Activated CD8-positive, alpha-beta T cell treated with anti-CD3 and anti-CD28 coated beads for 36 hours (primary cell): ENCODE measurements at places on chromosomes 13 and 19. TPM values are rescaled to one million over a fixed set of nuclear protein-coding genes. Genes with fewer than 3 reads are reported as not detected.

Gene KIRREL2
- total RNA-seq: 1.4 TPM

Gene SYNGR4
- total RNA-seq: not detected

Gene PSG5
- total RNA-seq: not detected

Gene NCR1
- 0.68 TPM for total RNA-seq

Gene LYPD5
- 0.51 TPM for total RNA-seq

Gene CCDC122
- 2.1 TPM for total RNA-seq

DNA sequence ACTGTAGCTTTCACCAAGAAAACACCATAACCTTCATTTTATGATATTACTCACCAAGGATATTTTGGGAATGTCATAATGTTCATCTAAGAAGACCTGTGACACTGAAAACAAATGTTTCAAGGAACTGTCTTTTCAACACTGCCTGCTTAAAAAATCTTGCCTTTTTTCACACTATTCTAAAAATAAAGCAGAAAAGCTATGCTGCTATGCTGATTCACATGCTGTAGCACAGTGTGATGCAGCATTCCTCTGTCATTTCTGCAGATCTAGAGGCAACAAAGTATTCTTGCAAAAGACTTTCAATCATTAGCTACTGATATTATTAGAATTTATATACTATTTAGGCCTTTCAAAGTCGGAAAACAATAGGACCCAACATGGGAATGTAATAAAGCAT lies 525.7 kb downstream of the UQCRFS1 start:
- H3K36me3 ChIP-seq: no peaks in the 10 kb centered on the region
- peaks cover 3% of the 10 kb centered on the region for H3K4me1 ChIP-seq
- no peak for DNase-seq
- H3K4me3 ChIP-seq: no peak overlapping the region
- H3K27ac ChIP-seq: no peak overlapping the region
- peaks cover 3% of the 10 kb centered on the region for H3K27me3 ChIP-seq

DNA sequence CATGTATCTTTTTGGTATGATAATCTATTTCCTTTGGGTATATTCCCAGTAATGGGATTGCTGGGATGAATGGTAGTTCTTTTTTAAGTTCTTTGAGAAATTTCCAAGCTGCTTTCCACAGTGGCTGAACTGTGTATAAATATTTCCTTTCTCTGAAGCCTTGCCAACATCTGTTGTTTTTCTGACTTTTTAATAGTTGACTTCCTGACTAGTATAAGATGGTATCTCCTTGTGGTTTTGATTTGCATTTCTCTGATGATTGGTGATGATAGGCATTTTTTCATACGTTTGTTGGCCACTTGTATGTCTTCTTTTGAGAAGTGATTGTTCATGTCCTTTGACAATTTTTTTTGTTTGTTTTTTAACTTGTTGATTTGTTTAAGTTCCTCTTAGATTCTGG lies 61.6 kb upstream of the PCDH17 start:
- H3K27ac ChIP-seq: no peak overlapping the region
- H3K27me3 ChIP-seq: no peaks in the 10 kb centered on the region
- H3K36me3 ChIP-seq: no peaks in the 10 kb centered on the region
- H3K4me3 ChIP-seq: no peak overlapping the region
- no peaks in the 10 kb centered on the region for H3K4me1 ChIP-seq
- no peak for DNase-seq

DNA sequence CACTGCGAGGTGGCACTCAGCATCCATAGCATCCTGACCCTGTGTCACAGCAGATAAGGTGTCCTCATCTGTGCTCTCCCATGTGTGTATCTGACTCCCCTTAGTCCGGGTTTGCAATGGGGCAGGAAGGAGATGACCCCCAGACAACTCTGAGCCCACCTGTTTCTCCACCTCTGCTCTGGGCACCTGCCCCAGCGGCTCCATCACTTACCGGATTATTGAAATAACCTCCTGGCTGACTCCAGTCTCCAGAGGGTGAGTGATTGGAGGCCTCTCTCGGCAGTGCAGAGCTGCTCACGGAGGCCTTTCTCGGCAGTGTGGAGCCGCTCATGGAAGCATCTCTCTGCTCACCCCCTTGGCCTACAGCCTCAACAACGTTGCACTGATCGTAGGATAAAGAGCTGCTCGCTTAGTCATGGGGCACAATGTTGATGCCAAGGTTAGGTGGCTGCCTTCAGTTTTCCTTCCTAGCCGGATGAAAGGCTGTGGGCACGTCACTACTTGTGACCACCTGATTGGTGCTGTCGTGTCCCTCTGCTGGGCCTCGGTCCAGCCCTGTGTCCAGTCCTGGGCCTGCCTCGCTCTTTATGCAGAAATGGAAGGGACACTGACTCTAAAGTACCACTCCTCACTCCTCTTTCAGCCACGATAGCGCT lies 67.6 kb downstream of the TEX29 start:
- no peak overlapping the region for H3K4me3 ChIP-seq
- no peak overlapping the region for H3K27ac ChIP-seq
- H3K36me3 ChIP-seq: no peaks in the 10 kb centered on the region

DNA sequence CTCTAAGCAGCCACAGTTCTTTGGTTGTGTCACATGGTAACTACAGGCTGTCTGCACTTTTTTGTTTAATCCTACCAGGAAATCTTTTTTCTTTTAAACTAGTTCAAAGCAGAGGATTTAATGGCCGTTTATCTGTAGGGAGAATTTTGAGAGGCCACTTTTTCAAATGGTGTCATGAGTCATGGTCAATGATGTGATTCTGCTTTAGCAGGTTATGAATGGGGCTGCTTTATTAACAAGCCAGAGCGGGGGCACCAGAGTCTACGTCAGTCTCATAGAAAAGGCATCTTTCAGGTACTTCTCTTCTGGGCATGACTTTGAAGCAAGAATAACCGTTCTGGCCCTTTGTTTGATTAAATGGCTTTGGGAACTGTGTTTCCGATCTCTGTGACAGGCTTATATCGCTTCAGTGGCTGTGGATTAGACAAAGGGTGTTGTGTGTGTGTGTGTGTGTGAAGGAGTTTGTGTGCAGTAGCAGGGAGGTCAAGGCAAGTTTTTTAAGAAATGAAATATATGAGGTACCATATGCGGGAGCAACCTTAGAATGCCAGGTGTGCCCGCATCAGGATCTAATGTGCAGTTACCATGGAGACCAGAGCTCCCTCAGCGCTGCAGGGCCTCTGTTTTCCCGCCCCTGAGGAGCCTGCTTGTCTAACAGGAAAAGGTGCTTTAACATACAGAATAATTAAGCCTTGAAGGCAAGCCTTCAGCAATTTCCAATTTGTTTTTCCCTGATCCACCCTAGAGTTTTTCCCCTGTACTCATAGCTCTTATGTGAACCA lies 120.5 kb downstream of the KATNAL1 start:
- no peak for DNase-seq
- peaks cover 2% of the 10 kb centered on the region for H3K36me3 ChIP-seq
- H3K4me3 ChIP-seq: no peak overlapping the region
- no peaks in the 10 kb centered on the region for H3K27me3 ChIP-seq
- peaks cover 5% of the 10 kb centered on the region for H3K4me1 ChIP-seq

GRCh38 chr13:39397896-39398265 lies 205.1 kb downstream of the LHFPL6 start:
- H3K27ac ChIP-seq: no peak overlapping the region
- H3K4me3 ChIP-seq: no peak overlapping the region
- DNase-seq: no peak
- no peaks in the 10 kb centered on the region for H3K4me1 ChIP-seq
- H3K27me3 ChIP-seq: peaks cover 2% of the 10 kb centered on the region

DNA sequence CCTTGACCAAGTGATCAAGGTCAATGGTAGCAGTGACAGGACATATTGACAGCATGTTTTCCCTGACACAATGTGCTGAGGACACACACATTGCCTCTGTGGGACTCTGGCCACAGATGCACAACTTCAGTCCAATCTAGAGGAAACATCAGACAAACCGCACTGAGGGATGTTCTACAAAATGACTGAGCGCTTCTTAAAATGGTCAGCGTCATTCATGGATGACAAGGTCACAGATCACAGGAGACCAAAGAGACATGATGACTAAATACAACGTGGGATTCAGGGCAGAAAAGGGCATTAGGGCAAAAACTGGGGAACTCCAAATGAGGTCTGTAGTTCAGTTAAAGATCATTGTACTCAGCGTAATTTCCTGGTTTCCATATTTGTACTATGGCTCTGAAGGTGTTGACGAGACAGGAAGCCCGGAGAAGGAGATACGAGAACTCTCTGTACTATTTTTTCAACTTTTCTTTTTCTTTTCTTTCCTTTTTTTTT lies 20.6 kb downstream of the PBX4 start:
- DNase-seq: peak; percentile 81
- no peaks in the 10 kb centered on the region for H3K27me3 ChIP-seq
- peaks cover 30% of the 10 kb centered on the region for H3K36me3 ChIP-seq

- no peak for DNase-seq
- H3K4me3 ChIP-seq: no peak overlapping the region
- no peaks in the 10 kb centered on the region for H3K4me1 ChIP-seq
- no peaks in the 10 kb centered on the region for H3K27me3 ChIP-seq
- H3K36me3 ChIP-seq: peaks cover 29% of the 10 kb centered on the region
Measured at GRCh38 chr19:45283443-45284033, 32.5 kb downstream of the MARK4 start.

- DNase-seq: no peak
- H3K27ac ChIP-seq: no peak overlapping the region
- H3K36me3 ChIP-seq: no peaks in the 10 kb centered on the region
- H3K27me3 ChIP-seq: peaks cover 8% of the 10 kb centered on the region
- peaks cover 7% of the 10 kb centered on the region for H3K4me1 ChIP-seq
Measured at GRCh38 chr13:51922771-51923480, 61.2 kb downstream of the CCDC70 start.
